ENCODE measurements at places on chromosomes 16 and 17.

DNA sequence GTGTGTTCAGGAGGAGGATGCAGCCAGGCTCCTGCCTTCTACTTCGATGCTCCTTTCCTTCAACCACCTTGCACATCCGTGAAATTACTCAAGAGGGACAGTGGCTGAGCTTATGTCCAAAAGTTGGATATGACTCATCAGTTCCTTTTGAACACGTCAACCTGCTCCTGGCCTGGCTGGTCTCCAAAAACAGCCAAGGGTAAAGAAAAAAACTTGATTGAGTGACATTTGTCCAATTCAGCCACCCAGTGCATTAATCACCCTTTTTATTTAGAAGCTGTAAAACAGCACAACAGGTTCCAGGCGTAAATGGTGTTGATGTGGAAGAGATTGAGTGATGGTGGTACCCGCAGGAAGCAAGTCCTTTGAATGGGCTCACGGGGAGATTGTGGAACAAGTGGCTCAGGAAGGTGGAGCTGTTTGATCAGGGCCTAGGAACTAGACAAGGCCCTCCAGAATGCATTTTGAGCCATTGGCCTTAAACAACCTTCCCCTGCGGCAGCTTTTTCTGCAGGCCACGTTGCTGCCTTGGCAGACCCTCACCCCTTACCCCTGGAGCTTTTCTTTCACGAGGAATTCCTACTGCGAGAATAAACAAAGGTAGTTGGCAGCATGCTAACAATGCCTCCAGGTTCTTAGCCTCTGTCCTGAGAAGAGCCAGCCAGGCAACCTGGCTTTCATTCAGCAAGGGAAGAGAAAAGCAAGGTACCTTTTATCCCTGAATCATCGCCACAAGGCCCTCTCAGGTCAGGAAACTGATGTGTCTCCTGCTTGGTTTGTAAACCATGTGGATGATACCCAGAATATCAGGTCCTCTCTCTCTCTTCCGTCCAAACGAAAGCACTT is 173.3 kb upstream of the CACNG5 start:
- no peak for DNase-seq

DNA sequence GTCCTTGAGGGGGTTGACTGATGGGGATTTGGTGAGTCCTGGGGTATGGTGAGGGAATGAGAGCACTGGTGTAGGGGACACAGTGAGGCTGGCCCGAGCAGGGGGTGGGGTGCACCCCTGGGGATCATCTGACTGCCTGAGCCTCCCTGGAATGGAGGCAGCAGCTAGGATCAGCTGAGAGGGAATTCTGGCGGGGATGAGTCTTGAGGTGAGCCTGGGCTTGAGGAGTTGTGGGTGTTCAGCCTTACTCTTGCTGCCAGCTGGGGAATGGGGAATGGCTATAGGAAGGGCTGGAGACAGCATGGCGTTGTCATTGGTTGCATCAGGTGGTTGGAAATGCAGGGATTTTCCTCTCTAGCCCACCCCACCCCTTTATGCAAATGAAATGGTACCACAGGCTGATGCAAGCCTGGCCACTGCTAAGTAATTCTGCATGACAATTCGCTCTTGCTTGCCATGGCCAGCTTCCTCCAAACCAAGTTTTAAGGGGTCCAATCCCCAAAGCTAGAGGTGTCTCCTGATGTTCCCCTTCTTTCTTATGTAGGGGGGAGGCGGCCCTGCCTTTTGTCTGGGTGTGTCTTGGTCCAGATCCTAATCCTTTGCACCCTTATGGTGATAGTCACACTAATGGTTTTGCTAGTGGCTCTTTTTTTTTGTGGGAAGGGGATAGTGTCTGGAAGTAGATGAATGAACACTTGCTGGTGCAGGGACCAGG is 7.5 kb downstream of the NFE2L1 start:
- DNase-seq: no peak

DNA sequence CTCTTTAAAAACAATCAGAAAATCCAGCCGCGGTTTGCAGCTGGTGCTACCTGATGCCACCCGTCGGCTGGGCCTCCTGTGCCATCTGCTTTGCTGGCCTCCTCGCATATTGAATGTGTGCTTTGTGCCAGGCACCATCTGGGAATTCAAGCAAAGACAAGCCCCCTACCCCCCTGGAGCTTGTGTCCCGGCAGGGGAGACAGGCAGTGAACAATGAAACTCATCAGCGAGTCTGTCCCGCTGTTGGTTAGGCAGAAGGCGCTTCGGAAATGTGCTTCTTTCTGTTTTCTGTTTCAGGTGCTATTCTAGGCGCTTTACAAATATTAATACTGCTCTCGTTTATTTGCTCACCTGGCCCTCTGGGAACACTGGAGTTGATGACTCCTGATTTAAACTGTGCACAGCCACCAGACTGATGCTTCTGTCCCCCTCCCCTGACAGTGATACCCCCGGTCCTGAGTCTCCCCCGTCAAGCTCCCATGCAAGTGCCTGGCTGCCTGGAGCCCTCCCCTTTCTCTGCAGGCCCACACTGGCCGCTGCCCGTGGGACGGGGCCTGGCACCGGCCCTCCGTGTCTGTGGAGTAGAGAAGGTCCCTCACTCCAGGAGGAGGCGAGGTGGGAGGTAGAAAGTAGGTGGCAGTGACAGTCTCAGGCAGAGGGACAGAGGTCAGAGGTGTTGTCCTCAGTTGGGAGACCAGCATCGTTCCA is 126.1 kb upstream of the PLCG2 start:
- no peak for DNase-seq

DNA sequence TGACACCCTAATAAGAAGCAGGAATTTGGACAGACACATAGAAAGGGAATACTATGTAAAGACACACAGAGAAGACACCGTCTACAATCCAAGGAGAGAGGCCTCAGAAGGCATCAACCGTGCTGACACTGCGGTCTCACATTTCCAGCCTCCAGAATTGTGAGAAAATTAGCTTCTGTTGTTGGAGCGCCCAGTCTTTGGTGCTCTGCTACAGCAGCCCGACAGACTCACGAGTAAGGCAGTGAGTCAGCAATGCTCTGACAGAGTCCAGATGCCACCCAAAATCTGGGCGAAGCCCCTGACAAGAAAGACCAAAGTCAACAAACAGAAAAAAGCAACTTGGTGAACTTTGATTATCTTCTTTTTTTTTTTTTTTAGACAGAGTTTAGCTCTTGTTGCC is 32.5 kb upstream of the RAI1 start:
- no peak for DNase-seq

GRCh38 chr16:69393898-69394849 is 8.4 kb upstream of the TERF2 start:
- no peak for DNase-seq

All from left ventricle myocardium inferior (tissue), 1 donor.